Stimulated activated CD4-positive, alpha-beta T cell treated with anti-CD3 and anti-CD28 coated beads, Interleukin-2, amount 100 ng/mL, for 4 hours (primary cell): ENCODE measurements at places on chromosomes 5 and 9.

DNA sequence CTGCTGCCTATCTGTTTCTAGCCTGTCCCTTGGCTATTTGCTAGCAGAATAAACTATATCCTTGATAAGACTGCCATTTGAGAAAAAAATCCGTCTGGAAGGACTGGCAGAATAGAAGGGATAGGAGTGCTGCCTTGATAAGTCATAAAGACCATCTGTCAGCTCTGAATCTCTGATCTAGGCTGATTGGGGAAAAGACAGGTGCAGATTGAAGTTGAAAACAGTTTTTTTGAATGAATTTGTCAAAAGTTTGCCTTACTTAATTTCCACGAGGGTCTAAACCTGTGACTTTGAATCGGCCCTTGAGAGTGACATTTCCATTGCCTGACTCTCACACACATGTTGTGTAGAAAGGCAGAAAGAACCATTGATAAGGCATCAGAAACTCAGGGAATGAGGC is 218.6 kb downstream of the MAN2A1 start:
- no peak for DNase-seq

- DNase-seq, result no peak
These were observed 291.7 kb upstream of the PANK3 start for GRCh38 chr5:168870910-168871309.

DNA sequence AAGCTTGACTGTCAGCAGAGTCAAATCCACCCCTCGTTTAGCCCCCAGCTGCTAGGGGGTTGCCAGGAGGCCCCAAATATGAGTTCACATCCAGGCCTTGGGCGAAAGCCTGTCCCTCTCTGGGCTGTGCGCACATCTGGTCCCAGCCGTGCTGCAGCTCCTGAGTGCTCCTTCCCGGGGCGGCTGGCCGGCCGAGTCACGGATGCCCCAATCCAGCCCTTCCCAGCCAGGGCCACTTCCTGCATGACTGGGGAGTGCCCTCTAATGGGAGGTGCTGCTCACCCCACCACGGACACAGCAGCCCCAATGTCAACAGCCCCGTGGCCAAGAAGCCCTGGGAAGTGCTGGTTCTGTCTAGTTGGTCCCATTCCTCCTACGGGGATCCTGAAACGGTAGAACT is 103.5 kb upstream of the FCN2 start:
- no peak for DNase-seq

GRCh38 chr5:55176176-55176818 is 3.3 kb upstream of the CDC20B start:
- no peak for DNase-seq

DNA sequence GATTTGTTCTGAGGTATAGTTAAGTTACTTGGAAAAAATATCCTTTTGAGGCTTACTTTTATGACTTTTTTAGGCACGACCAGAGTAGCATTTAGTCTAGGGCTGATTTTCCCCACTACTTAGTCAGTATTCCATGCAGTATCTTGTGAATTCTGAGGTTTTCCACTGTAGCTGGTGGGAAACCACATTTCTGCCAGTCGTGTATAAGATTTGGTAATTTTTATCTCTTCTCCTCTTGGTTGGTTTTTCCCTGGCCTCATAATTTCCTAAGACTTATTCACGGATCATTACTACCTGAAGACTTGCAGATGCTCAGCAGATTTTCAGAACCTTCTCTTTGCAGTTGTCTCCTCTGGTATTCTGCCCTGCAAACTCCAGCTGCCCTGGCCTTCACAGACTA is 23.5 kb downstream of the MTREX start:
- DNase-seq, result no peak

DNA sequence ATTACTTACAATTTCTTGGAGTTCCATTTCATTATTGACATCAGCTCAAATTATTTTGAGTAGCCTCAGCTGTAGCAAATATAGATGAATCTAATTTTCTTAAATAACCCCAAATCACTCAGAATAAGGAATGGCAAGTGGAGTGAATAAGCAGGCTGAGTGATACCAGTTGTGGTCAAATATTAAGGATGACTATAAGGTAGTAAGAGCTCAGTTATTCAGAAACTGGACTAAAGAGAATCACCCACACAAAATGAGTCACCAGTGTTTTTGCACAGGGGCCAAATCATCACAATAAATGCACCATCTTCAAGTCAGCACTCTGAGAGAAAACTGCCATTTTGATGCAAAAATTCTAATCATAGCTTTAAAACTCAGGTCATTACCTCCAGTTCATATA is 128.9 kb upstream of the TARS1 start:
- no peak for DNase-seq

- DNase-seq, result peak; percentile 3
These were observed 79.6 kb downstream of the TLR4 start for GRCh38 chr9:117783828-117784227.

DNA sequence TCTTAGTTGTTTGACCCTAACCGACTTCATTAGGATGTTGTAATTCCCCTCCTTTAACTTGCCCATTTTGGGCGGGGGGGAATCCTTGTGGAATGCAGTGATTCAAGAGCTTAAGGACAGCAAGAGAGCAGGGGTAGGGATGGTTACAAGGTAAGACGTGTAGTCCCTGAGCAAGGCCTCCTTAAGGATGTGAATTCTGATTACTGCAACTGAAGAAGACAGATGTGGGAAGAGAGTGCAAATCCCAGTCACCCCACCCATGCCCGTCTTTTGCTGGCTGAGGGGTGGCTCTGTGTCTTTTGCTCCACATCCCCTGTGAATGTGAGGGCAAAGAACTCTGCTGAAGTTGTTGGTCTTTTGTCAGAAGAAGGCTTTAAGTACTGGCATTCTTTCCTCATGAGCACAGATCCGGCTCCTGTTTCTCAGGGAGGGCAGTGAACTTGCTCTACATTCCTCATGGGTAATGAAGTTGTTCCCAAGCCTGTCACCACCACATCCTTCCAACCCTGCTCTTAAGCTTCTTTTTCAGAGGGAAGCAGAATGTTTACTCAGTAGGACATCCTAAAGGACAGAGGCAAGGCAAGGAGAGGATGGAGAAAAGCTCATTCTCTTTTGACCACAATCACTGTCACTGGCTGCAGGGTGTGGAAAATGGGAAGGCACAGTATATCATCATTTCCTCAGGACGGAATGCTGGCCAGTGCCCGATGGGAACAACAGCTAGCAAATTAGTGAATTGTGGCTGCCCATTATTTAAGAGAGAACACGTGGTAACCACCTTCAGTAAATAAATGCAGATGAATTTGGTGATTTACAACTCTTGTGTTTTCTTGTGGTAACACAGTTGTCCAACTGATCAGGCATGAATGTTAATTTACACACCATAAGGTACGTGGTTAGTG is 61.5 kb downstream of the RAI14 start:
- DNase-seq, result no peak

- no peak for DNase-seq
These were observed 337.5 kb downstream of the CDH9 start for GRCh38 chr5:26700759-26701384.

DNA sequence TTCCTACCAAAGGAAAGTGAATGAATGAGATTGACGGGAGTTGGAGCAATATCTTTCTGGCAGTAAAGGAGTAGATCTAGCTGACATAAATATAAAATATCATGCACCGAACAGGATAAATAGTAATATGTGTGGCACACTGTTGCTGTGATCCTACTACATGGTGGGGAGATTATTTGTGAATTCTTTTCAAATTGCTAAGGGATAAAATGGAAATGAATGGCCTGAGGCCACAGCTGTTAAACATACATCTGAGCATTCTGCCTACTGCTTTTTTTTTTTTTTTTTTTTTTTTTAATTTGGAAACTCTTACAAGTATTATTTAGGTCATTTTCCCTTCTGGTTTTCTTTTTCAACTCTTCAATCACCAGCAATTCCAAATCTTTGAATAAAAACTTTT is 66.8 kb downstream of the MEF2C start:
- DNase-seq, result no peak

- DNase-seq, result peak; percentile 52
These were observed 25.1 kb downstream of the NANS start for GRCh38 chr9:98081477-98082219.

- DNase-seq, result no peak
These were observed 46.3 kb downstream of the PHAX start for GRCh38 chr5:126647071-126647470.

GRCh38 chr9:4127873-4128272 is 172.0 kb downstream of the GLIS3 start:
- DNase-seq, result no peak
